ENCODE measurements at places on chromosomes 6 and 20.

DNA sequence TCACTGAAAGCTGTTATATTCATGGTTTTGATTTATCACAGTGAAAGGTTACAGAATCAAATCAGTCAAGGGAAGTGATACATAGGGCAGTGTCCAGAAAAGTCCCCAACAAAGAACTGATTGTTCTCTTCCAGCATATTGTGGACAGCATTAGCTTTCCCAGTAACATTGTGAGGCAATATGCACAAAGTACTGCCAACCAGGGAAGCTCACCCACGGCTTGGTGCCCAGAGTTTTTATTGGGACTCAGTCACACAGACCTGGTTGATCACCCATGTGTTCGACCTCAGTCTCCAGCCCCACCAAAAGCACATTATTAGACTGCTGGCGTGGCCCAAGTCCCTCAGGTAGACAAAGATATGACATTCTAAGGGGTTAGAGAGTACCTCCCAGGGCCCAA lies 76.0 kb downstream of the LCA5 start:
- DNase-seq: no peak

- DNase-seq: no peak
Observed at GRCh38 chr6:168526841-168527281, 85.9 kb downstream of the SMOC2 start.

GRCh38 chr6:110137924-110138887 lies 41.3 kb downstream of the WASF1 start:
- DNase-seq: no peak

DNA sequence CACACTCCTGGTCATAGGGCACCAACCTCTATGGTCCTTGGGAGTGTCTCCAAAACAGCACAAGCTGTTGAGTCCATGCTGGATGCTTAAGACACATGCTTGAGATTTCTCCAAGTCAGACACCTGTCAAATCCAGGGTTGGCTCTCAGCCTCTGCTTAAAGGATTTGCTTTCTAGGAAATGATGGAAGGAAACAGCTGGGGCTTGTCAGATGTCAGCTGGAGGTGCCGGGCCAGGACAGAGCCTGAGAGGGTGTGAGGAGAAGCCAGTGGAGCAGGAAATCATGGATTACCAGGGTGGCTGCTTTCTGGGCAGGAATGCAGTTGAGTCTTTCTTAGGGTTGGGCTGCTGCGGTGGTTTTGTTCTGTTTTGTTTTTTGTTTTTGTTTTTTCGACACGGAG lies 83.0 kb upstream of the FAM184A start:
- DNase-seq: no peak

DNA sequence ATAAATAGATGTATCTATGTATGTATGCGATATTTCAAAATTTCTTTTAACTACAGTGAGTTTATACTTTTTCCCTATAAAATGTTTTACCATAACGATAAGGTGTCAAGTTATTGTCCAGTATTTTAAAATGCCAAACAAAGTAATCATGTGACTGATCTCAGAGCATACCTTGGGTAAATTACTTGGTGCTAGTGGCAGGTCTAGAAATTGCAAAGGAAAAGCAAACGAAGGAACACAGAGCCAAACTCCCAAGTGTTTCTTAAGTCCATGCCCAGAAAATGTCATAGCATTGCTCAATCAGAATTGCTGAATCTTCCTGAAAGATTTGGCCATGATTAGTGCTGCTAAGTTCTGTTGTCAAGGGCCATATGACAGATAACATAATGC lies 77.5 kb downstream of the CAP2 start:
- no peak for DNase-seq
